ENCODE measurements at places on chromosomes 5 and 9.
A peak's percentile ranks its signal among the peaks of the same experiment; 100 is the strongest.

DNA sequence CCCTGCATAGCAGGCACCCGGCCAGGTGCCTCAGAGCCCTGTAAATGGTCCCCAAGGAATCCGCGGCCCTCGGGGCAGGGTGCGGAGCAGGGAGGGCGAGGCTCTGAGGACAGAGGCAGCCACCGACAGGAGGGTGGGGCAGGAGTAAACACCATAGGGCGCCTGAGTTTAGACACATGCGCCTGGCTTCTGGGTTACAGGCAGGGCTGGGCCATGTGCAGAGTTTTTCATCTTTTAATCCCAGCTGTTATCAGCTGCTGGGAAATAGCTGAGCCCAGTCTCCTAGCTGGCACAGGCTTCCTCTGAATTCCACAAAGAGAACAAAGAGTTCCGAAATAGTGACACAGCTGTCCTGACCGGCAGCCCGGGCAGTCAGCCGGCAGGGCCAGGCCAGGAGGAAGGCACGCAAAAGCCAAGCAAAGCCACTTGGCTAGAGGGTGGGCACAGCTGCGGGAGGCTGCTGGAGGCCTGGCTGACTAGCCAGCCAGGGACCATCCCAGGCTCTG is 98.9 kb upstream of the PHYKPL start:
- no peak for DNase-seq
- no peak overlapping the region for H3K27ac ChIP-seq
- no peak overlapping the region for H3K4me3 ChIP-seq
- peaks cover 3% of the 10 kb centered on the region for H3K4me1 ChIP-seq
- H3K36me3 ChIP-seq: no peaks in the 10 kb centered on the region

DNA sequence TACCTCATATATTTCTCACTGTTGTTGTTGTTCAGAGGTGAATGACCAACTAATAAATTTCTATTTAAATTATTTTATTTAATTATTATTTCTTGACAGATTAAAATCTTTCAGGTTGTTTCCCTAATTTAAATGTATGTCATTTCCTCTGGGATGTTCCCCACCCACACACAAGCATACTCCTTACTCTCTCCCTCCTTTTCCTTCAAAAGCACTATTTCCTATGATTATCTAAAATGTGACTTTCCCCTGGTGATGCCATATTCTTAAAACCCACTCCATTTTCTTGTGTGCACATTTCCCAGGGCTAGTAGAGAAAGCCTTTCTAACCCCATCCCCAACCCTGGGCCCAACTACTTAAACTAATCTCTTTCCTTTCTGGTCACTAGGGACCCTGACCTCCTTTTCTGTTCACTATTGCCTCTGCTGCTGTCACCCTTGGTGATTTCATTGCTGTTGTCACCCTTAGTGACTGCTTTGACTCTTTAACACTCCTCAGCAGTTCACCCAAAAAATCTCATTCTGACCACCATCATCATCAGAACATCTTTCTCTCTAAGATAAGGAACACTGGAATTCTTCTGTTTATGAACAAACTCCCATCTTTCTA is 16.8 kb downstream of the IL33 start:
- H3K27me3 ChIP-seq: peaks cover 3% of the 10 kb centered on the region
- no peaks in the 10 kb centered on the region for H3K4me1 ChIP-seq
- no peak overlapping the region for H3K4me3 ChIP-seq
- DNase-seq: no peak
- H3K36me3 ChIP-seq: no peaks in the 10 kb centered on the region
- H3K27ac ChIP-seq: no peak overlapping the region

DNA sequence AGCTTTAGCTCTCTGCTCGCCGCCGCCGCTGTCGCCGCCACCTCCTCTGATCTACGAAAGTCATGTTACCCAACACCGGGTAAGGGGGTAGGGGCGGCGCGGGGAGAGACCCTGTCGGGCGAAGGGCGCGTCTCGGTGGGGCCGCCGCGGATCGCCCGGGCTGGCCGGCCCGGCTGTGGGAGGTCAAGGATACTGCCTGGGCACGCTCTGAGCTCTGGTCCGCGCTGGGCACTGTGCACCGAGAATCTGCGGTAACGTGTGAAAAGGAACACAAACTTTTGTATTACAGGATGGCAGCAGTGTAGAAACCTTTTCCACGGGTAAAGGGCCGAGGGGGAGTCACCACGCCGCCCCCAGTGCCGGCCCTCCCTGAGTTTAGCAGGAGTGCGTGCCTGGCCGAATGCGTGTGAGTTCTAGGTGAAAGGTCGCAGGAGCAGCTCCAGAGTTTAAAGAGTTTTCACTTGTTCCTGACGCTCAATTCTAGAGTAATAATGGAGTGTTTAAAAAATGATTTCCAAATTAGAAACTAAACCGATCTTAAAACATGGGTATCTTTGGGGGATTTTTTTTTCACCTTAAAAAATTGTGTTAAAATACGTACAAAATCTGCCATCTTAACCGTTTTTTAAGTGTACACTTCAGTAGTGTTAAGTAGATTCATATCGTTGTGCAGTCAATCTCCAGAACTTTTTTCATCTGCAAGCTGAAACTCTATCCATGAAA is at the start of gene HSDL2:
TSS of gene HSDL2 (plus strand) at position 7 of the 723 bp plus-strand sequence. CDS start at position 63, 56 bp downstream.
- peak within 1 kb of the TSS; percentile 100 for H3K27ac ChIP-seq
- H3K4me3 ChIP-seq: peak within 1 kb of the TSS; percentile 99
- H3K36me3 ChIP-seq: peaks cover 7% of the 10 kb centered on the region
- H3K4me1 ChIP-seq: peaks cover 55% of the 10 kb centered on the region
- DNase-seq: no peak

DNA sequence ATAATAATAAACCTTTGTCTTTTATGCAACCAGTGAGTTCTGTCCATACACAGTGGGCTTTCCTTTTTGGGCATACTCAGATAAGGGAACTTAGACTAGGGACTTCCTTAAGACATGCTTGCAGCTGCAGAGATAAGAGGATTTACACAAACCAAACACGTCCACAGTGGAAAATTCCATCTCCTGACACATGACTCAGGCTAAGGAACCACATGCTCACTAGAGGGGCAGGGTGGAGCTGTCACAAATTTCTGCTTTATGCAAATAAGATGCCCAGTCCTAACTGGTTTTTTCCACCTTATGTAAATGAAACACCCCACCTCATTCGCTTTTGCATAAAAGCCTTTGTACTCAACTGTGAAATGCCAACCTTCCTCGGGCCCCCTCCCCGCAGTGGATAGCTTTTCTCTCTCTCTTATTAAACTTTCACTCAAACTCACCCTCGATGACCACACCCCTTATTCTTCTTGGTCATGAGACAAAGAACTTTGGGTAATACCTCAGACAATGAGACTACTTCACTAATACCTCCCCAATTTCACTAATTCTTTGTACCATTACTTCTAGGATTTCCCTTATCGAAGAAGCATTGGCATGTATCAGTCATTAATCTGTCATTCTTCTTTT is 170.3 kb upstream of the FTMT start:
- H3K27ac ChIP-seq: no peak overlapping the region
- DNase-seq: no peak
- H3K27me3 ChIP-seq: no peaks in the 10 kb centered on the region

DNA sequence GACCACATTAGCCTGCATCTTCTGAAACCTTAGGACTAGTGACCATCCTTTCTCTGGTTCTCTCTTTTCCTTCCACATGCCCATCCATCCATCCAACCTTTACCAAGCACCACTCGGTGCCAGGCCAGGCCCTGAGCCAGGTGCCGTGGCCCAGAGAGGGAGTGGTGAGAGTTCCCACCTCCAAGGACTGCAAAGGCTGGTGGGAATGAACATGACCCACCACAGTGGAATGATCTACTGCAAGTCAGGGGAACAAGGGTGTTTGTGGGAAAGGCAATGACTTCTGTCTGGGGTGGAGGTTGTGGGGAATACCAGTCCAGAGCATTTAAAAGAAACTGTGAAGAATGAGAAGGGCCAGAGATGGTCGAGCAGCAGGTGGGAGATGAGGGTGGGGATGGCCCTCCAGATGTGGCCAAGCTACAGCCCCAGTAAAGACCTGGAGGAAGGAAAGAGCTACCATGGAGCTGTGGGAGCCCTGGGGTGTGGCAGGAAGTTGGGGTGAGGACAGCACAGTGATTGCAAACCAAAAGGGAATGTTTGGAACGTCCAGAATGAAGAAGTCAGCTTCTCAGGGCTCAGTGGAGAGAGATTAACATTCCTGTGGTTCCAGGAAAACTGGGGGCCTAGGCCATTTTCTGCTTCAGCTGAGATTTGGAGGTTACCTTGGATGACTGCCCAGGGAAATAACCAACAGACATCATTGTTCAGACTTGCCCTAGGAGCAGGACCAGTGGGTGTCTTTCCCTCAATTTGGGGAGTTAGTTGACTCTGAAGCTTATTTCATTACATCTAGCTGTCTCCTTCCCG is 30.7 kb upstream of the CORO2A start:
- no peaks in the 10 kb centered on the region for H3K27me3 ChIP-seq
- H3K36me3 ChIP-seq: no peaks in the 10 kb centered on the region
- no peak overlapping the region for H3K4me3 ChIP-seq
- no peak overlapping the region for H3K27ac ChIP-seq
- DNase-seq: no peak
- H3K4me1 ChIP-seq: no peaks in the 10 kb centered on the region
